Liver (tissue), 10 donors: ENCODE measurements at places on chromosomes 4 and X.

- DNase-seq, result no peak
These were observed 150.6 kb downstream of the GPC3 start for GRCh38 chrX:133834771-133835170.

DNA sequence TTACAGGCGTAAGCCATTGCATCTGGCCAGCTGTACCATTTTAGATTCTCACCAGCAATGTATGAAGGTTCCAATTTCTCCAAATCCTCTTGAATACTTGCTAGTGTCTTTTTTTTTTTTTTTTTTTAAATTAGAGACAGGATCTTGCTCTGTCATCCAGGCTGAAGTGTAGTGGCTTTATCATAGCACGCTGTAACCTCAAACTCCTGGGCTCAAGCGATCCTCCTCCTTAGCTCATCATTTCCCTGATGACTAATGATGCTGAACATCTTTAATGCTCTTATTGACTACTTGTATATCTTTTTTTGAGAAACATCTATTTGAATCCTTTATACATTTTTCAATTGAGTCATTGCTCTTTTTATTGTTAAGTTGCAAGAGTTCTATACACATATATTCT lies 40.3 kb downstream of the HDAC8 start:
- no peak for DNase-seq

DNA sequence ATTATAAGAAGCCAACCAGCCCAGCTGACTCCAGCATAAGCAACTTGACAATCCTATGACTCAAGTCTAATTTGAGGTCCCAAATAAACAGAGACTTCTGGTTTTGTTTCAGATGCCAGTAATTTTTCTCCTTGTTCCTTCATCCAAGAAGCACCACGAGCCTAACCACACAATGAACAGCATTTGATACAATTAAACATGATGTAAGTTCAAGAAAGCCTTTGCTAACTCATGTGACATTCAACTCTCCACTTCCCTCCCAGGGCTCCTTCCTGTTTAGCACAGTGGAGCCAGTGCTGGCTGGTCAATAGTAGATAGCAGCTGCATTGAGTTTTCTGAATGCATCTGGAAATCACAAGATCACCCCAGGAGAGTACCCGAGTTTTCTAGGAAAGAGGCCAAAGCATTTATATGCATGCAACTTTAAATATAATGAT lies 206.3 kb downstream of the ARHGAP24 start:
- DNase-seq, result no peak

DNA sequence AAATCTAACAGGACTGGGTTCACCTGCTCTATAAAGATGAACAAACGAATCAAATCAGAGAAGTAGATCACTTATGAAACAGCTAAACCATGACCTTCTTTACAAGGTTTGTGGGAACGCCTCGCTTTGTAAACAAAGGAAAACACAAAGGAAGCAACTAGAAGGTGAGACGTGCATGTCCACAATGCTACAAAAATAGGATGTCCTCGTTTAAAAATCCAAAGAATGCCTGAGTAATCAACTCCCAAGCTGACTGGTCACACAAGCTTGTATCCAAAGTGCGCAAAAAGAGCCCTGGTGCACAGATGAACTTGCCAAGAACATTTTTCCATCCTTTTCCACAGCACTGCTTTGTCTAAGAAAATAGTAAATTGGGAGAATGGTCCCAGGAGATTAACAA lies 6.3 kb upstream of the SH3KBP1 start:
- DNase-seq, result no peak

DNA sequence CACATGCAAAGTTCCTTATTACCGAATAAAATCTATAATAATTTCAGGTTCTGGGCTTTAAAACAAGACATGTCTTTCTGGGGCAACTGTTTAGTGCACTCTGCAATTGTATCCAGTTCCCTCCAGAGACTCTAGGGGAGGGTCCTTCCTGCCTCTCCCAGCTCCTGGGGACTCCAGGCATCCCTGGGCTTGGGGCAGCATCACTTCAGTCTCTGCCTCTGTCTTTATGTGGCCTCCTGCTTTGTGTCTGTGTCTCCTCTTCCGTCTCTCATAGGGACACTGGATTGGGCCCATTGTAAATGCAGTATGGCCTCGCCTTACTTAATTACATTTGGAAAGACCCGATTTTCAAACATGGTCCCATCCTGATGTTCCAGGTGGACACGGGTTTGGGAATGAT lies 10.9 kb upstream of the ASMTL start:
- DNase-seq, result no peak

DNA sequence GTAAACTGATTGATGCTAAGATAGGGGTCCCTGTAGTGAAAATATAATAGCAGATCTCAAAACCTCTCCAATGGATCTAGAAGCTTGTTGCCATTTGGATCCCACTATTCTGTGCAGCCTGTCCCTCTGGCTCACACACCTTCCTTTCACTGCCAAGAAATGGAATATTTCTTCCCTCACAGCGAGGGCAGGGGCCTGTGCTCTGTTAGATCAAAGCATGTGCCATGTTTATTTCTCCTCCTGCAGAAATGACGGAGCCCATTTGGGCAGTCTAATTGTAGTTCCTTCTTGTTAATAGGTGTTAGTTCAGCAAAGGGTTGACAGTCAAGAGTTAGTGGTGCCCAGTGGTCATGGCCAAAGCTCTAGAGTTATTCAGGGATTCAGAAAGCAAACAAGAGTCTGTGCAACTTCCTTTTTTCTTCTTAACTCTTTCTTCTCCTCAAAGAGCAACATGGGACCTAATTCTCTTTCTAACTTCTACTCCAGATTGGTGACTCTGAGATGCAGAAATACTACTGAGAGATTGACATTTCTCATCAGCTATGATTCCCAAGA lies 106.8 kb downstream of the STOX2 start:
- no peak for DNase-seq
